NCI-H460 (cell line): ENCODE measurements at places on chromosomes 16 and 17. TPM values are rescaled to one million over a fixed set of nuclear protein-coding genes. Genes with fewer than 3 reads are reported as not detected.

GRCh38 chr17:1376061-1376460 lies 24.0 kb downstream of the YWHAE start:
- no peak for DNase-seq

DNA sequence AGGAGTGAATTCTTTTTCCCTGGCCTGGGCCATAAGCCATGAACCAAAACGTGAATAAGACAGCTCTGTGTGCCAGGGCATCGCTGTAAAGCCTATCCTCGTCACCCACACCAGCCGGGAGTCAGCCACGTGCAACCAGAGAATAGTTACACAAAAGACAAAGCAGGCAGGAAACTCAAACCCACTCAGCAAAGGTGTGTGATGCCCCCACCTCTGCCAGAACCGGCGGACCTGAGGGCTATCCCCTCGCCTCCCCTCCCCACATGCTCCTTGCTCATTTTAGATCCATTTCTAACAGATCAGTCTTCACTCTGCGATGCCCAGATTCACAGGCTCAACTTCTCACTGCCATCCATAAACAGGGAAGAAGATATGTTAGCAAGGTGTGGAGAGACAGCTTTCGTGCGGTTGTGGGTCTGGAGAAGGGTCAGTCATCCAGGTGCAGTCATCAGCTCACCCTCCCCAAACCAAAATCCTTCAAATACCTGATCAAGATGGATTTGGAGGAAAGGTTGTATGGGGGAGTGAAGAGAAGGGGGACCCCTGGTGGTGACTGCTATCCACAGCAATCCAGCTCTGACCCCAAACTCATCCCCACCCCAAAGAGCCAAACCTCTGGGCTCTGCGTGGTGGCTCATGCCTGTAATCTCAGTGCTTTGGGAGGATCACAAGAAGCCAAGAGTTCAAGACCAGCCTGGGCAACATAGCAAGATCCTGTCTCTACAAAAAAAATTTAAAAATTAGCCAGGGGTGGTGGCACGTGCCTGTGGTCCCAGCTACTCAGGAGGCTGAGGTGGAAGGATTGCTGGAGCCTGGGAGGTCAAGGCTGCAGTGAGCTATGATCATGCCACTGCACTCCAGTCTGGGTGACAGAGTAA lies 219.2 kb downstream of the C16orf78 start:
- DNase-seq: peak; percentile 9

DNA sequence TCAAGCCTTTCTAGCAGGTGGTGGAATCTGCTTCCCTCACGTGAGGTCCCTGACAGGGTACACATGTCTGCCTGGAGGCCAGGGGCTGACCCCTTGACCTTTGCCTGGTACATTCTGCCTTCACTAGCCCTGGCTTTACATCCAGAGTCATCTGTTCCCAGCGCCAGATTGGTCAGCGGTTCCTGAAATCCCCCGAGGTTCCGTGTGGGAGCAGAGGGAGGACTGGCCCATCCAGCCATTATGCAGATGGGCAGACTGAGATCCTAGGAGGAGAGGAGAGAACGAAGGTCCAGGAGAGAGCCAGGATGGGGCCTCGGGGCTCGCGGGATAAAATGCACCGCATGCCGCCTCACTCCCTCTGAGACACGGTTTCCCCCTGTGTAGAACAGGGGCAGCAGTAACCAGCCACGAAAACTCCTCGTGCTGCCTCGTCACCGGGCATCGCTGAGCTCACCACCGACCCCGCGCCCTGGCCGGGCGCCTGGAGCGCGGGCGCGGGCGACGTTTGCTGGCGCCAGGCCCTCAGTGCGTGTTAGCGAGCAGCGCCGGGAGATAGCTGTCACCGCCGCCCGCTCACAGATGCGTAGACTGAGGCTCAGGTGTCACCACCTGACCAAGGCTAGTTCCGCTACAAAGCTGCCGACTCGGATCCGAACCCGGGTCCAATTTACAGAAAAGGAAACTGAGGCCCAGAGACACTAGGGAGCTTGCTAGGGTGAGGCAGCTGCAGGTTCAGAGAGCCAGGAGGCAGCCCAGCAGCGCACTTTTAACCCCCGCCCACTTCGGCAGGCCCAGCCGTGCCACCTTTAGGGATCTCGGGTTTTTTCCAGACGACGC lies 811 bp upstream of the MAP2K3 start:
- no peak for DNase-seq

The CMTM2 gene
- not detected in 2 replicates for total RNA-seq
